ENCODE measurements at places on chromosomes 3 and 15.

DNA sequence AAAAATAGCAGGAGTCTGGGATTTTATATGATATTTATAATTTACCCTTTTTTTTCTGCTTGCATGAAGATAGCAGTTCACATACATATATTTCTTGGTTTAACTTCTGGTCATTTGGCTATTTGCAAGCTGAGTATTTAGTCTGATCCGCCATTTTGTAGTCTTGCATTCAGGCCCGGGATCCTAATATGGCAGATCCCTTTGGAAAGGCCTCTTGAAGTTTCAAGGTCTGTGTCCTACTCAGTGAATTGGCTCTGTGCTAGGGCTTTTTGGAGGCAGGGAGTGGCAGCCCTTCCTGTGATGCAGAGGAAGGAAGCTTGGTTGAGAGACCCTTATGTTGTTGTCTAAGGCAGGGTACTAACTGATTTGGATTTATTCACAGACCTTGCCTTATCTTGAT is 2.9 kb downstream of the SNRPN start:
- no peak for DNase-seq

GRCh38 chr15:69119683-69120395 is 40.6 kb upstream of the GLCE start:
- no peak for DNase-seq

DNA sequence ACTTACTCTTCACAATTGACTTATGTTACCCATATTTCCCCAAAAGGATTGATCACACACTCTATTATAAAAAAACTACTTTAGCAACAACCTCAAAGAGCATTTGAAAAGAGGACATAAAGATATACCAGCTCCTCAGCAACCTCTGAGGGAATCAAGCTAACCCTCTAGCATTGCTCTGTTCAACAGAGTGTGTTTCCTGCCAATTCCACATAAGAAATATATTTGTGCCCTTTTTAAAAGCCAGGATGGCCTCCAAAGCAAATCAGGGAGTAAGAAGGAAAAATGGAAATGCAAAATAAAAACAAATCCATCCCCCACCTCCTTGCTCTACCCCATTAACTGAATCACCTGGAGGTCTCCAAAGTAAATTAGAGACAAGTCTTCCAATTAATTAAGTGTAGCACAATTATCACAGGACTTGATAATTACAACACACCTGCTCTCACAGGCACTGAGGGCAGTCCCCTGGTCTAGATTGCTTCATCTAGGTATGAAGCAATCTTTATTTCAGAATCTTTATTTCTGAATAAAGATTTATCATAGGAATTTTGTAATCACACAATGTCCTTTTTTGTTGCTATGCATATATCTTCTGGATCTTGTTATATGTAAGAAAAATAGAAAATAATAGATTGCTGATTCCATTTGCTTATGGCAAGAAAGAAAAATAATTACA is 34.8 kb downstream of the GPR176 start:
- DNase-seq, result no peak

- no peak for DNase-seq
These were observed 31.1 kb downstream of the CHAC1 start for GRCh38 chr15:40984406-40984805.

- DNase-seq, result no peak
These were observed 71.9 kb downstream of the ARHGEF26 start for GRCh38 chr3:154193000-154193615.

DNA sequence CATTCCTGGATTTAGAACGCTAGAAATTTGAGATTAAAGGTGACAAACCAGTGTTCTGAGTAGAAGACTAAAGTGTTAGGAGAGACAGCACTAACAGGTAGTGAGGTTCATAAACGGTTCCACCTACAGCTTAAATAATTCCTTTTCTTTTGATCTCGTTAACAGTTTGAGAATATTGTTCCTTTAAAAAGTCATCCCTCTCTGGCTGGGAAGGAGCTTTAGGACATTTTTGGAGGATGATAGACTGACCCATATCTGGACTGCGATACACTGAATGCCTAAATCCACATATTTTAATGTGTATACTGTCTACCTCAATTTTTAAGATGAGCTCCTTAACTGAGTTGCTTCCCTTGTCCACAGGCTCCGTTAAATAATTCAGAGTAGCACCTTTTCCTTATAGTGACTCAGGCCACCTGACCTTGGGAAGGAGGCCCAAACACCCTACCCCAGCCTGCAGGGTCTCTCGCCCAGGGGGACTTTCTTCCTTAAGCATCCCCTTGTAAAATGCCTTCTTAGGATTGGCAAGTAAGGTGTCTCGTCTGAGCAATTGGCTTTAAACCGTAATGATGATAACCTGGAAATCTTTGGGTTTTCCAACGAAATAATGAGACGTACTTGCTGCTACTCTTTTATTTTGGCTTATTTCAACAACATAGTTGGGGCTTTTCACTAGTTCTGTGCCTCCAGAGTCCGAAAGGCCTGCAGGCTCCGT is 3.3 kb downstream of the TRIM71 start:
- no peak for DNase-seq

DNA sequence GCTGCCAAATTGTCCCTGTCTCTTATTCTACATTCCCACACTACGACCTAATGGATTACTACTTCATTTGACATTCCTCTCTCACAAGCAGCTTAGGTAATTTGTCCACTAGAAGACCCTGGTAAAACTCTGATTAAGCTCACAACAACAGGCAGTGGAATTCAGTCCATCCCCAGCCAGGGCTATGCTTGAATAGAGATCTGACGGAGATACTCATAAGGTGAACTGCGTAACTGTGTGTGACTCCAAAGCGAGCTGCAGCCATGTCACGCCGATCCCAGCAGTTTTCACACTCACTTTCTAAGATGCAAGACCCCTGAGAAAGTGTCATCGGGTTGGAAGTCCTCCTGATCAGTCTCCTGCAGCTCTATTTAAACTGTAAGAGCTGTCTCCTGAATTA is 25.7 kb upstream of the ROBO2 start:
- DNase-seq, result no peak

GRCh38 chr3:152301745-152302181 is 33.0 kb downstream of the MBNL1 start:
- DNase-seq, result no peak

- DNase-seq, result no peak
These were observed 1.2 kb downstream of the PARP16 start for GRCh38 chr15:65285291-65286068.

DNA sequence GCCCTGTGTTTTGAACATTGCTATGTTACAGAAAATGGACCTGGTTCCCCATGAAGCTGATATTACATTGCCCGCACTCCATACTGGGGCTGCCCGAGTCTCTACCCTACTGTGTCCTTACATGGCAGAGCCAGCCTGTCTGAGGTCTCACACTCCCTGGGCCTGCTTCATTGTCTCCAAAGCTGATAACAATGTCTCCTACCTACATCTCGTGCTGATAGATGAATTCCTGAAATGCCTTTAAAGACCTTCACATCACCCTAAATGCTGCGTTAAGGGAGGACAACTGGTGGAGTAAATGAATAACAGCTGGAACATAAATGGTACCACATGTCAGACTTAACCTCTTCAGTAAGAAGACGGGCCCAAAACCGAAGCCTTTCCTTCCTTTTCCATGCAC is 62.9 kb upstream of the PTX3 start:
- no peak for DNase-seq

- no peak for DNase-seq
These were observed 29.8 kb upstream of the CMTM6 start for GRCh38 chr3:32532434-32532833.

DNA sequence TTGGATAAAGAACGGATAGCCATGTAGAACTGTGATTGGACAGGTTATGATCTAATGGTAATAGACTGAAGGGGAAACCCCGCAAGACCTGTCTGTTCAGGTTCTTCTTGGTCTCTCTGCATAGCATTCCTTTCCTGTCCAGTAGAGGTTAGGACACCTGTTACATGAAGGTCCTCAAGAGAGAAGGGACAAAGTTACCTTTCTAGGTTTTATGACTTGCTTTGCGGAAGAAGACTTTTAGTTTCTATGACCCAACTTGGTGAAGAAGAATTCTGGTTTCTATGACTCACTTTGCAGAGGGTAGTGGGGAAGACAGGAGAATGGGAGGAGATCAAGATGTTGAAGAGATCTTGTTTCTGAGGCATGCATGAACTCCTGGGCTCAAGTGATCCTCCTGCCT is 97.9 kb upstream of the C3orf80 start:
- no peak for DNase-seq

- no peak for DNase-seq
These were observed 347.7 kb downstream of the ZBBX start for GRCh38 chr3:167032267-167032876.

Data from effector CD8-positive, alpha-beta T cell (primary cell).